ENCODE measurements at places on chromosomes 1 and 21.

GRCh38 chr21:38958940-38959691, 153.4 kb downstream of the ETS2 start:
- no peak for DNase-seq

DNA sequence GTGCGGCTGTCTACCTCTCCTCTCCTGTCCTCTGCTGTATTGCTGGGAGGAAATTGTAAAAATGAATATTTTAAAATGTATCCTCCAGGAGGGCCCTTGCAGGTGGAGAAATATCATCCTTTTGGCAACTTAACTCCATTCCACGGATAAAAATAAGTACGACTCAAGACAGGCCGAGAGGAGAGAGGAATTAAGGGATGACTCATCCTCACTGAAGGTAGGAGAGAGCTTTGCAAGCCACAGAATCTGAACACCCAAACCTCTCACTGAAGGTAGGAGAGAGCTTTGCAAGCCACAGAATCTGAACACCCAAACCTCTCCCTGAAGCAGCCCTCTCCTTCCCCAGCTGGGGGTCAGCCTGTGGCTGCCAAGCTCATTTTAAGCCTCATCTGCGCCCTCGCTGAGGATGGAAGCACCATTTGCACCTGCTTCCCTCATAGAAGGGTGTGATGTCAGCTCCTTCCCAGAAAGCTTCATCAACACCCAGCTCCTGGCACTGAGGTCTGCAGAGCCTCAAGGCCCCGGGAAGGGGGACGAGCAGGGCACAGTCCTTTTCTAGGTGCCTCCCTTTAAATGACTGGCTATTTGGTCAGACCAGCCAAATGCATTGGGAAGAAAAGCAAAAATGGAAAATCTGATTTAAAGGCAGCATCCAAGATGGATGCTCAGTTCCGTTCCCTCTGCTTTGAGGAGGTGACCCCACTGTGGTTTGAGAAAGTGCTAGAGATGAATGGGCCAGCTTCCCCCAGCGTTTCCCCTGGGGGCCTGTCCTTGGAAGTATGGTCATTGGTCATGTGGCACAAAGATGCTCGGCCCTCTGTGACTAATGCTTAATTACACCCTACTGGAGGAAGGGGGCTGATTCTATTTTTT, 12.9 kb upstream of the SELENON start:
- DNase-seq = no peak

- DNase-seq = no peak
These were observed 5.2 kb upstream of the ARID1A start for GRCh38 chr1:26690576-26691031.

GRCh38 chr1:218850367-218850766, 323.3 kb upstream of the LYPLAL1 start:
- DNase-seq = no peak
